Stimulated activated CD4-positive, alpha-beta T cell treated with anti-CD3 and anti-CD28 coated beads, Interleukin-1b, Interleukin-23, amount 100 ng/mL, for 24 hours (primary cell): ENCODE measurements at places on chromosomes 4 and X.

DNA sequence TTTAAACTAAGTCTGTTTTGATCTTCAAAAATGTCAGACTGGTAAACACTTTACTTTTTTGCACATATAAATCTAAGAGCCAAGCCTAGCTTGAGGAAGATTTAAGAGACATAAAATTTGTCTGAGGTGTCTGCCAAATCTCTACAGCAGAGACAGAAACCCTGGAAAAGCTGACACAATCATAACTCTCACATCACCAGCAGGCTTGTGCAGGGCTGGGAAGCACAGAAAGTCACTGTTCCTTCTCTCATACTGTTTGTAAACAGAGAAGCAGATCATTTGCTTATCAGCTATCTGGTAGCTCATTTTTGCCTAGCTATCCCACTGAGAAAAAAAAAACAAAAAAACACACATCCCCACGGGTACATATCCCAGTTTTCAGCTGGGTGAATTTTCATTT, 7.0 kb downstream of the ENOX2 start:
- DNase-seq = no peak

DNA sequence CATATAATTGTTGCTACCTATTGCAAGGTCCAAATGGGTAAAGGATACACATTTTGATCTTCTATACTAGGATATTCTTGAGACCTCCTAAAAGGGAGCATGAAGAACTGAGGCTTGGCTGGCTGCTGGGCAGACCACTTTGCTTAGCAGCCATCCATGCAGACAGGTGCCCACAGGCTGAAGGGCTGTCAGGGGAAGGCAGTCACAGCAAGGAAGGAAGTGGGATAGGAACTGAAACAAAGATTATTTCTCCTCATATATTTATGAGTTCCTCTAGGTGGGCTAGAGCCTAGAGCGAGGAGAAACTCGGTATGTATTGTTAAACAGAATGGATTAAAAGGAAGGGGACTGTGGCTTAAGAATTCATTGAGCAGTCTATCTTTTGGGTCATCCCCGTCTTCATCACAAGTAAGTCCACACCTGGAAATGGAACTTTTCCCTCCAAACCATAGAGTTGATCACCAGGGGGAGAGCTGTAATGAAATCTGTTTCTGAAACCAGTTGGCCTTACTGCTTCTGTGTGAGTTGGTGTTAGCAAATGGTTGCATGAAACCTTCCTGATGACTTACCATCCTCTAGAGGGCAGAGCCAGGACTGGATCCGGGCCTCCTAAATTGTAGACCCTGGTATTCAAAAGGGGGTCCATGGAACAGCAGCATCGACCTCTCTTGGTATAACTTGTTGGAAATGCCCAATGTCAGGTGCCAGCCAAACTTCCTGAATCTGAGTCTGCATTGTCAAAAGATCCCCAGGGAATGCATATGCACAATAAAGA, 42.3 kb downstream of the AFF2 start:
- DNase-seq = no peak

DNA sequence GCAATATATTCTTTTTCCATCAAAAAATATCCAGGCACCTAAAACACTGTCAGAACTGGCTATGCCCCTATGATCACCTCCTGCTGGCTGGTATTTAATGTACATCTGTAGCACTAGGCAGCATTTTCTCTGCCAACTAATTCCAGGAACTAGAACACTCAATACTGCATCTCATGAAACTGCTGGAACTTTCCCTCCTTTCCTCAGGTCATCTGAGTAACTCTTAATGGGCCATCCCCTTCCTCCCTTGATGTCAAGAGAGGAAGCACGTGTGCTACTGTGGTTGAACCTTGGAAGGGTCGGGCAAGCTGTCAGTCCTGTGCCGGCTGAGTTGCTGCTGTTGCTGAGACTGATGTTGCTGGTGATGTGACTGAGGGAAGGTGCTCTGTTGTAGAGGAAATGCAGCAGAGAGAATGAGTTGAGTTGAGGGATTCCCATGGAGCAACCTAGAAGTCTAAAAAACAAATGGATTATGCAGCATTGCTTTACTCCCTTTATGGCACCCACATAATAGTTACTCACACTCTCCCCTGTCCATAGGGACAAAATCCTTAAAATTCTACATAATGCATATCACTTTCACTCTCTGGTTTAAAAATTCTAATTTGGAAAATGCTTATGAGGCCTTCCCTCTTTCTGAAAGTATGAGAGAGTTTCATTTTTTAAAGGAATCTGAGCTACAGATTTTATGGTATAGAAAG, 39.5 kb downstream of the TMEM165 start:
- no peak for DNase-seq

DNA sequence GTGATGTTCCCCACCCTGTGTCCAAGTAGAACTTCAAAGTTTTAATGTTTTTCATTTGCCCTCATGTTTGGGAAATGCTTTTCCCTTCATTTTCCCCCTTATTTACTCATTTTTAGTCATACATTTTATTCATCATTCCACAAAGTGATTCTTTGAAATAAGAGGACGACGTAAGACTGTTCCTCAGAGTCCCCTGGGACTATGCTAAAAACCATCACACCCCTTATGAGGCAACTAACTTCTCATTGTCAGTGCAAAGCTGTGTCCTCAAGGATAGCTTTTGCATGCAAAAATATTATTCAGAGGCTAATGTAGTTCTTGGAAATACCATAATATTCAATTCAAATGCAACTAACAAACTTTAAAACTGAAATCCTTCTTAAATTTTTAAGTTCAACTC, 14.8 kb upstream of the ADGRG2 start:
- DNase-seq = no peak

GRCh38 chrX:69741721-69742120, 125.8 kb downstream of the EDA start:
- DNase-seq = no peak

GRCh38 chrX:129632443-129632842, 22.3 kb downstream of the APLN start:
- no peak for DNase-seq

DNA sequence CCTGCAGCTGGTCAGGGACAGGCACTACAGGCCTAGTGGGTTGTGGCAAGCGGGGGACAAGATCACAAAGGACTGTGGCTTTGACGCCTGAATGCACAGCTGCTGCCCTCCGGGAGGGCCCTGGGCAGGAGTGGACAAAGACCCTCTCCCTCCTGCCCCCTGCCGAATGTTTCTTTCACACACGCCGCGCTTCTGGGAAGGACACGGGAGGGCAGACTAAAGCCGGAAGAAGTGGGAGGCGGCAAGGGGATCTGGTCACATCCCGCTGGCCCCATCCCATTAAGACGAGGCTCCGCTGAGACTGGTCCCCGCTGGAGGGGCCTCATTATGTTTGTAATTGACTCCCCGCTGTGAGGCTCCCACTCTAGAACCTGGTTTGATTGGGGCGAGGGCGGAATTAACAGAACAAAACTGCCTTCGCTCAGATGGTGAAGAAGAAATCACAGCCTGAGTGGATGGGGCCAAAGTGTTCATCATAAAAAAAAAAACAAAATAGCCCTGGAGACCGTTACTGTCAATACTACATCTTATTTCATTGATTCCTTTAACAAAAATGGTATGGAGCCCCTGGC, 37.8 kb upstream of the PSAPL1 start:
- no peak for DNase-seq

DNA sequence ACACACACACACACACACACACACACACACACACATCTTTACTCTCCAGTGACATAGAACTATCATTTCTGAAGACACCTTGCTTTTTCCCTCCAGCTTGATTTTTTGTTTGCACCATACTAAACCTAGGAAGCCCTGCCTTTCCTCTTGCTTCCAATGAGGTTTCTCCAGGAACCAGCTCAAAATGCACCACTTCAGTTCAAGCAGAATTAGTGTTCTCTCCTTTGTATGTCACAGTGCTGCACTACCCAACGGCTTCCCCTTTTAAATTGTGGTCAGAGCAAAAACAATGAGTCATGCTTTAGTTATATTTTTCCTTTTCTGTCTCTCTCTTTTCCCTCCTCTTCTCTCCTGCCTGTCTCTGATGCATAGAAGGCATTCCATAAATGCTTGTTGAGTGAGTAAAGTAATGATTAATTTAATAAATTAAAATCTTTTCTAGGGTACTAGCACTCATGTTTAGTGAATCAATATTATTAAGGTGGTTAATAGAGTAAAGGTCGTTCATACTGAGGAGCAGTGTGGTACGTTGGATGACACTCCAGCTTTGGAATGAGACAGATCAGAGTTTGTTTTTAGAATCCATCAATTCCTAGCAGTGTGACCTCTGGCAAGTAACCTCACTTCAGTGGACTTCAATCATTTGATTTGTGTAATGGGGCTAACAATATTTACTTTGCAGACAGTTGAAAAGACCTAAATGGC, 5.9 kb downstream of the RTL3 start:
- no peak for DNase-seq

- no peak for DNase-seq
Measured at GRCh38 chr4:180363815-180364214, 1879.4 kb upstream of the TENM3 start.

DNA sequence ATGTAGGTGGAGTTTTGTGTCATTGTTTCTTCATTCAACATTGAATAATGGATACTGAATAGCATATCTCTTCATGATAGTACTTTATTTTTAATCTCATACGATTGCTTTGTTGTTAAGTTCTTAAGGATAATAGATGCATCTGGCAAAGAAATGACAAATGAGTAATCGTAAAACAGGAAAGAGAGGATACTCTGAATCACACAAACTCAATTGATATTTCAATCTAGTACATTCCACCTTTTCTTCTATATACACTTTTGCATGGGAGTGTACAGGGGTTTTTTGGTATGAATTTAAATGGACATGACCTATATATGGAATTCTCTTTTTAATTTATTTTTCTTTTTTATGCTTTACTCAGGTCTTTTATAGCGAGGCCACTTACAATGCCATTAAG, 186.9 kb upstream of the STK26 start:
- no peak for DNase-seq
